ENCODE measurements at places on chromosomes 2 and 18. TPM values are rescaled to one million over a fixed set of nuclear protein-coding genes. Genes with fewer than 3 reads are reported as not detected.

The UPP2 gene
- total RNA-seq, result not detected

The VWA3B gene
- not detected for total RNA-seq

The PIGN gene
- total RNA-seq, result 24.2 TPM

The TNS1 gene
- 4.5 TPM for total RNA-seq

The EPB41L3 gene
- 20.1 TPM for total RNA-seq

The ID2 gene
- 55.0 TPM for total RNA-seq

The SCYGR4 gene
- total RNA-seq, result not detected

DNA sequence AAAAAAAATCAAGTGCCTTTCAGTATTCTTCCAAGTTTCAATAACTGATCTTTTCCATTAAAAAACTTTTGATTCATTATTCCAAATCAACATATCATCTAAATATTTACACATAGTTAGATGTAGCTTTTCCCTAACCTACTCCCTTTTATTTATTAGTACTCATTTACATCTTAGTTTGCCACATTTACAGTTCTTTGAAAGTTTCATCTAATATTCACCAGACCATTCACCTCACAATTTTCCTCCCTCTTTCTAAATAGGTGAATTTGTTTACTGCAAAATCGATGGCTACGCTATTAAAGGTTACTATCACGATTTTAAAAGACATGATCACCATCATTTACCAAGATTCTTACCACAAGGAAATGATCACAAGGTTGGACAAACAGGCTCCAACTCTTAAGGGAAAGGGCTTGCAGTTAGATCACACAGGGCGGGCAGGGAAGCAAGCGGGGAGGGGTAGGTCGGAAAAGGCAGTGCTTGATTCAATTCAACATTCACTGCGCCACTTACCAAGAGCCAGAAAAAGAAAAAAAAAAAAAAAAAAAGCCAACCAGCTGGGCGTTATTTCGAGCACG lies 654 bp upstream of the MARCHF7 start:
- H3K4me1 ChIP-seq, result peaks cover 40% of the 10 kb centered on the region
- DNase-seq, result no peak
- H3K27me3 ChIP-seq, result no peaks in the 10 kb centered on the region
- H3K27ac ChIP-seq, result peak overlapping the region; percentile 98
- peak overlapping the region; percentile 84 for H3K4me3 ChIP-seq

GRCh38 chr2:216992056-216992675 lies 132.3 kb upstream of the TNP1 start:
- no peaks in the 10 kb centered on the region for H3K27me3 ChIP-seq
- H3K27ac ChIP-seq, result no peak overlapping the region
- H3K36me3 ChIP-seq, result no peaks in the 10 kb centered on the region
- no peak for DNase-seq
- no peak overlapping the region for H3K4me3 ChIP-seq

GRCh38 chr2:240991378-240992263 lies 6.8 kb upstream of the SNED1 start:
- DNase-seq, result no peak
- H3K4me1 ChIP-seq, result no peaks in the 10 kb centered on the region
- no peaks in the 10 kb centered on the region for H3K27me3 ChIP-seq

GRCh38 chr2:169038338-169038757 lies 7.2 kb upstream of the ABCB11 start:
- no peak overlapping the region for H3K4me3 ChIP-seq
- H3K27me3 ChIP-seq, result peaks cover 4% of the 10 kb centered on the region
- H3K4me1 ChIP-seq, result peaks cover 3% of the 10 kb centered on the region
- no peak overlapping the region for H3K27ac ChIP-seq
- H3K36me3 ChIP-seq, result peaks cover 12% of the 10 kb centered on the region

DNA sequence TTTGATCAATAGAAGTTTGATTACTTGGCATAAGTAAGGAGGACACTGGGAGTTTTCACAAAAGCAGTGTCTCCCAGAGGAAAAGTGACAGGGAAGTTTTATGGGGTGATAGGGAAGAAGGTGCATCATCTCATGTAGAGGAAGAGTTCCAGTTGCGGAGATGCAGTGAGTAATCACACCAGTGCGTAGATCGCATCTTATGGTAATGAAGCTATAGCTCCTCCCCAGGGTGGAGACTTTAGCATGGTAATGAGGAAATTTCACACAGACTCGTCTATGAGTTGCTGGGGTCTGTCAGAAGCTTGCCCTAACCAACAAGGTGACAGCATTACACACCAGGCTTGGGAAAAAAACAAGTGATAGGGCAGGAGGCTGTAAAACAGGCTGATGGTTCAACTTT lies 49.0 kb downstream of the KYNU start:
- DNase-seq, result no peak
- no peak overlapping the region for H3K27ac ChIP-seq
- no peak overlapping the region for H3K4me3 ChIP-seq
- H3K36me3 ChIP-seq, result no peaks in the 10 kb centered on the region
- H3K4me1 ChIP-seq, result peaks cover 5% of the 10 kb centered on the region

GRCh38 chr2:238504181-238504931 lies 77.6 kb downstream of the ASB1 start:
- H3K27ac ChIP-seq, result no peak overlapping the region
- H3K27me3 ChIP-seq, result no peaks in the 10 kb centered on the region
- H3K4me1 ChIP-seq, result peaks cover 9% of the 10 kb centered on the region
- peaks cover 3% of the 10 kb centered on the region for H3K36me3 ChIP-seq
- no peak for DNase-seq
- no peak overlapping the region for H3K4me3 ChIP-seq

DNA sequence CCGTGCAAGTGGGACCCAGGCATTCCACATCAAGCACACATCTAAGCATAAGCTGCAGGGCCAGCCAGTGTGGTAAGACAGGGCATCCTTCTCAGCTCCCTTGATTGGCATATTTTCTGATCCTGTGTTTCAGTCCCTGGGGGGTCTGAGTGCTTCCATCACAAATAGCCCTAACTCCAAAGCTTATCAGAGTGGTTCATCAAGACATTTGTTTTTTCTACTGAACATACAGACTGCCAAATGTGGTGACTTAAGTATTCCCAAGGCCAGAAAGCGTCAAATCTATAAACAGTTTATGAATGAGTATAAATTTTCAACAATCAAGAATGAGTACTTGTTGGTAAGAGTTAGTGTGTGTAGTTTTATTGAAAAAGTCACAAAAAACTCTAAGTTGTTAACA lies 18.8 kb downstream of the SPRED2 start:
- H3K27ac ChIP-seq, result no peak overlapping the region
- DNase-seq, result no peak
- no peaks in the 10 kb centered on the region for H3K36me3 ChIP-seq
- no peak overlapping the region for H3K4me3 ChIP-seq
- H3K4me1 ChIP-seq, result peaks cover 63% of the 10 kb centered on the region
- H3K27me3 ChIP-seq, result no peaks in the 10 kb centered on the region

DNA sequence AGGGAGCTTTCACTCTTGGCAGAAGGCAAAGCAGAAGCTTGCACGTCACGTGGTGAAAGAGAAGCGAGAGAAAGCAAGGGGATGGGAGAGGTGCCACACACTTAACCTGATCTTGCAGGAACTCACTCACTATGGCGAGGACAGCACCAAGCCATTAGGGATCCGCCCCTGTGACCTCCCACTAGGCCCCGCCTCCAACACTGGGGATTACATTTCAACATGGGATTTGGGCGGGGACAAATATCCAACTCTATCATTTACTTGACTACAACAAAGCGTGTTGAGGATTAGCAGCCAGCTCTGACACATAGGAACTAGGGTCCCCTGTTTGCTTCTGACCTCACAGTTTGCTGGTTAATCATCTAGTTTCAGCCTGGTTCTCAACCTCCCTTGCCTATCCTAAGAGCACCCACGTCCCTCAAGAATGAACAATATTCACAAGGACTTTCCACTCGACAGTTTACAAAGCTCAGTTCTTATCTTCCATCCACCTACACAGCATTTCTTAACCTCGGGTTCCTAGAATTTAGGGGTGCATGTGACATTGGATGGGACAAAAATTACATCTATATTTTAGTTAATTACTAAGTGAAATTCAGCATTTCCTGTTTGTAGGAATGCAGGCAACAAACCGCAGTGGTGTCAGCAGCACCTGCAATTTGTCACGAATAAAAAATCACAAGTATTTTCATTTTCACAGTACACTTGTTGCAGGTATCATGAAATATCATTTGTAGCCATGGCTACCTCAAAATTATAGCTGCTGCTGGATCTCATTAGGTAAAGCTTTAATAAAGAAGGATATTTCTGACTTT lies 36.0 kb downstream of the LBH start:
- no peak overlapping the region for H3K27ac ChIP-seq
- no peaks in the 10 kb centered on the region for H3K27me3 ChIP-seq
- H3K4me3 ChIP-seq, result no peak overlapping the region
- H3K4me1 ChIP-seq, result peaks cover 28% of the 10 kb centered on the region

DNA sequence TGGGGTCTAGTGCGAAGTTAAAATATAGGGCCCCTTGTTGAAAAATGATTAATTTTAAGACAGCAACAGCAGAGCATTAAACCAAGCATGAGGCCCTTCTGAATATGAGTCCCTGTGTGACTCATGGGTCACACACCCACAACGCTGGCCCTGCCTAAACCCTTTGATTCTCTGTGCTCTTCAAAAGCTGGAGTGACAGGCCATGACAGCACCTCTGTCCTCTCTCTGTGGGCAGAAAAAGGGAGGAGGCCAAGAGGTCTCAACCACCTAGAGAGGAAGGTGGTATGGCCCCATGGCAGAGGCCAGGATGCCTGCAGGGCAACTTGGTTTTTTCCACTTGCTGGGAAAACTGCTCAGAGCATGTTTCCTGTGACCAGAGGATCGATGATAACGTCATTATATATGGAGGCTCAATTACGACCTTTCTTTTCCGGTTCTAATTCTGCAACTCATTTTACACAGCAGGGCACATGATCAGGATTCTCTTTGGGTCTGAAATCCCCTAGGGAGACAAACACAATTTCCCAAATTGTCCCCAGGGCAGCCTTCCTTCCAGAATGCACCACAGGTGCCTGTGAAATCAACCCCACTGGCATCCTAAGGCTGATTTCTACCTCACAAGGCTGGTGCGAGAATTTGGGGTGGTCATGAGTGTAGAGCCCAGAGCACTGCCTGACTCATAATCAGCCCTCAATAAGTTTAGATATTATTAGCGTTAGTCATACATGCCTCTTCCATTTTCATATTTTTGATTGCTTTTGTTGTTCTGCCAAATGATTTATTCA lies 102.0 kb upstream of the PPP1CB start:
- no peak overlapping the region for H3K27ac ChIP-seq
- H3K4me1 ChIP-seq, result peaks cover 6% of the 10 kb centered on the region
- no peaks in the 10 kb centered on the region for H3K27me3 ChIP-seq
- H3K36me3 ChIP-seq, result no peaks in the 10 kb centered on the region
- no peak for DNase-seq
- no peak overlapping the region for H3K4me3 ChIP-seq

- H3K27ac ChIP-seq, result no peak overlapping the region
- H3K36me3 ChIP-seq, result no peaks in the 10 kb centered on the region
- peaks cover 20% of the 10 kb centered on the region for H3K4me1 ChIP-seq
- H3K27me3 ChIP-seq, result no peaks in the 10 kb centered on the region
These were observed 108.3 kb upstream of the PPP1CB start for GRCh38 chr2:28643327-28643726.

DNA sequence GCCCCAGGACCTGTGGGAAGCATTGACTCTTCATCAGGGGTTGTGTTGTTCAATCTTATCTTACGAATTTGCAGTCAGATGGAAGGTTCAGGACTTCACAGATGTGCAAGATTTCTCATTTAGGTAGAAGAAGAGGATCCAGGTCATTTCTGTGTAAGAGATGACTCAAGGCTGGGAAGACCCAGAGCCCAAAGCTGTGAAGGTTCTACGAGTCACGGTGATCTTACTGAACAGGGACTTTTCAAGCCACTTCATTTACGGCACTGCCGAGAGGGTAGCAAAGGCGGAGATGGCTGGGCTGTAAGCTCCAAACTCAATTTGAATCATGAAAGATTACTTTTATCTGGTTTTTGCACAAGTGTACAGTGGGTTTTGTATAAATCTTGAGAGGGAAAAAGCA lies 228.0 kb upstream of the MEX3C start:
- H3K4me3 ChIP-seq, result no peak overlapping the region
- H3K36me3 ChIP-seq, result peaks cover 4% of the 10 kb centered on the region
- DNase-seq, result no peak
- peaks cover 45% of the 10 kb centered on the region for H3K4me1 ChIP-seq
- H3K27ac ChIP-seq, result no peak overlapping the region
- H3K27me3 ChIP-seq, result peaks cover 9% of the 10 kb centered on the region

GRCh38 chr2:139495851-139496250 lies 715.7 kb upstream of the NXPH2 start:
- H3K36me3 ChIP-seq, result peaks cover 23% of the 10 kb centered on the region
- 0 out of 2 replicates have a peak, but pooled peaks cover 4% of the 10 kb centered on the region for H3K4me1 ChIP-seq
- H3K27me3 ChIP-seq, result peaks cover 15% of the 10 kb centered on the region
- H3K4me3 ChIP-seq, result no peak overlapping the region

DNA sequence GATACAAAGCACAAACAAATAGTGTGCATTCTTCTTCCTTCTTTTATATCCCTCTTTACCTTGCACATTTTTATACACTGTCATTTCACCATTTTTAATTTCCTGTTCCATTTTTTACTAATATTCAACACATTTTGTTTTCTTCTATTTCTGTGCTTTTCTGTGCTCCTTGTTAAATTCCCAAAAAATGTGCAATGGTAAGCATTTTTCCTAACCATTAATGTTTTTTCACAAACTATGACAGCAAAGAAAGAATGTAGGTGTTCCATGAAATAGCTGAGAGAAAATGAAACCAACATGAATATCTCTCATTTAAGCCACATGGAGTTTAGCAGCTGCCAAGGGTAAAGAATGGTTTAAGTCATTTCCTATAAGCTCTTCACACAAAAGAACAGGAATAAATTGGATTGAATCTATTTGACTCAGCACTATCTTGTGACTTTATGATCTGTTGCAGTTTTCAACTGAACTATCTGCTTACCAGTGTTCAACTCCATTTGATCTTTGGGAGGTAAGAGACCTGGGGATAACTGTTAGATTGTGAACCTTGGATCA lies 145.7 kb upstream of the CDH19 start:
- no peaks in the 10 kb centered on the region for H3K36me3 ChIP-seq
- no peak overlapping the region for H3K27ac ChIP-seq
- no peaks in the 10 kb centered on the region for H3K27me3 ChIP-seq
- no peak for DNase-seq

GRCh38 chr2:67760995-67761394 lies 301.8 kb downstream of the C1D start:
- H3K4me1 ChIP-seq, result peaks cover 8% of the 10 kb centered on the region
- no peaks in the 10 kb centered on the region for H3K36me3 ChIP-seq
- no peak for DNase-seq
- no peak overlapping the region for H3K4me3 ChIP-seq
